Activated T-helper 1 cell treated with anti-CD3 and anti-CD28 coated beads, Interleukin-12 subunit alpha, Interleukin-12 subunit beta, Interleukin-2, Interleukin-4 antibody, amounts not matched to agents 30 ng/mL and 10 ng/mL and 1 ng/mL, durations not matched to agents 14 hours and 24 hours and 36 hours (primary cell): ENCODE measurements at places on chromosomes 16 and 17.

DNA sequence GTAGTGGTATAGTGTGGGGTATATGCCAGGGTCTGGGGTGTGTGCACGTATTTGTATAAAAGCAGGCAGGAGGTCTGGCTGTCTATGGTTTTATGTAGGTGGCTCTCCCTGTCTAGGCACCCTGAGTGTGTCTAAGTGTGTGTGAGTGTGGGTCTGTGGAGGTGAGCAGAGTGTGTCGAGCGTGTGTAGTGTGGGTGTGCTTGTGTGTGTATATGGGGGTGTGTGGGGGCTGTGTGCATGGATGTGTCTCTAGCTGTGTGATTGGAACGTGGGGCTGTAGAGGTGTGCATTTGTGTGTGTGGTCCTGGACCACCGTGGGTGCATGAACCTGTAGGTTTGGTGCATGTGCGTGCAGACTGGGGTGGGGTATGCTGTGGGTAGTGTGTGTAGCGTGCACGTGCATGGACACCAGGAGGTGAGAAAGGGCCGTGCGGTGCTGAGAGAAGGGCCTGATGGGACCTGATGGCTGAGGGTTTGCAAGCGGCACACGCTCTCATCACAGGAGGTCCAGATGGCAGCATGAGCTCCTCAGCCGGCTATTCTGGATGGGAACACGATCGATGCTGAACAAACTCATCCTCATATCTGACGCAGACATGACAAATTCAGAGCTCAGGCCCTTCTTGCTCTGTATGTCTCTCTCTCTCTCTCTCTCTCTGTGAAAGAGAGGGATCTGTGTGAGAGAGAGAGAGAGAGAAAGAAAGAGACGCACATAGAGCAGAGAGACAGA is 27.7 kb downstream of the SPACA3 start:
- no peaks in the 10 kb centered on the region for H3K4me1 ChIP-seq
- no peak overlapping the region for H3K27ac ChIP-seq
- no peak for DNase-seq

- peak; percentile 67 for DNase-seq
- no peak overlapping the region for H3K27ac ChIP-seq
- H3K4me3 ChIP-seq: no peak overlapping the region
Measured at GRCh38 chr16:2500918-2501750, 12.6 kb upstream of the ATP6V0C start.

- DNase-seq: no peak
- no peaks in the 10 kb centered on the region for H3K36me3 ChIP-seq
- H3K4me1 ChIP-seq: peaks cover 6% of the 10 kb centered on the region
- H3K27me3 ChIP-seq: no peaks in the 10 kb centered on the region
- no peak overlapping the region for H3K27ac ChIP-seq
- peak overlapping the region; percentile 85 for H3K4me3 ChIP-seq
Measured at GRCh38 chr16:635573-636205, 416 bp downstream of the METTL26 start.

DNA sequence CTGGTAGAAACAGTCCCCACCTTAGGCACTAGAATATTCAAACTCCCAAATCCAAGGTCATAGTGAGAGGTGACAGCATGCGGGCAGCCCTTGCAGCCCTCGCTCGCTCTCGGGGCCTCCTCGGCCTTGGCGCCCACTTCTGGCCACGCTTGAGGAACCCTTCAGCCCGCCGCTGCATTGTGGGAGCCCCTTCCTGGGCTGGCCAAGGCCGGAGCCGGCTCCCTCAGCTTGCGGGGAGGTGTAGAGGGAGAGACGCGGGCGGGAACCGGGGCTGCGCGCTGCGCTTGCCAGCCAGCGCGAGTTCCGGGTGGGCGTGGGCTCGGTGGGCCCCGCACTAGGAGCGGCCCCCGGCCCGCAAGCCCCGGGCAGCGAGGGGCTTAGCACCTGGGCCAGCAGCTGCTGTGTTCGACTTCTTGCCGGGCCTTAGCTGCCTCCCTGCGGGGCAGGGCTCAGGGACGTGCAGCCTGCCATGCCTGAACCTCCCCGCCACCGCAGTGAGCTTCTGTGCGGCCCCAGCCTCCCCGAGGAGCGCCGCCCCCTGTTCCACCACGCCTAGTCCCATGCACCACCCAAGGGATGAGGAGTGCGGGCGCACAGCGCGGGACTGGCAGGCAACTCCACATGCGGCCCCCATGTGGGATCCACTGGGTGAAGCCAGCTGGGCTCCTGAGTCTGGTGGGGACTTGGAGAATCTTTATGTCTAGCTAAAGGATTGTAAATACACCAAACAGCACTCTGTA is 45.0 kb downstream of the KPNA2 start:
- DNase-seq: no peak
- H3K36me3 ChIP-seq: peaks cover 3% of the 10 kb centered on the region
- peaks cover 8% of the 10 kb centered on the region for H3K27me3 ChIP-seq
- peaks cover 11% of the 10 kb centered on the region for H3K4me1 ChIP-seq
- H3K27ac ChIP-seq: no peak overlapping the region
- H3K4me3 ChIP-seq: no peak overlapping the region

DNA sequence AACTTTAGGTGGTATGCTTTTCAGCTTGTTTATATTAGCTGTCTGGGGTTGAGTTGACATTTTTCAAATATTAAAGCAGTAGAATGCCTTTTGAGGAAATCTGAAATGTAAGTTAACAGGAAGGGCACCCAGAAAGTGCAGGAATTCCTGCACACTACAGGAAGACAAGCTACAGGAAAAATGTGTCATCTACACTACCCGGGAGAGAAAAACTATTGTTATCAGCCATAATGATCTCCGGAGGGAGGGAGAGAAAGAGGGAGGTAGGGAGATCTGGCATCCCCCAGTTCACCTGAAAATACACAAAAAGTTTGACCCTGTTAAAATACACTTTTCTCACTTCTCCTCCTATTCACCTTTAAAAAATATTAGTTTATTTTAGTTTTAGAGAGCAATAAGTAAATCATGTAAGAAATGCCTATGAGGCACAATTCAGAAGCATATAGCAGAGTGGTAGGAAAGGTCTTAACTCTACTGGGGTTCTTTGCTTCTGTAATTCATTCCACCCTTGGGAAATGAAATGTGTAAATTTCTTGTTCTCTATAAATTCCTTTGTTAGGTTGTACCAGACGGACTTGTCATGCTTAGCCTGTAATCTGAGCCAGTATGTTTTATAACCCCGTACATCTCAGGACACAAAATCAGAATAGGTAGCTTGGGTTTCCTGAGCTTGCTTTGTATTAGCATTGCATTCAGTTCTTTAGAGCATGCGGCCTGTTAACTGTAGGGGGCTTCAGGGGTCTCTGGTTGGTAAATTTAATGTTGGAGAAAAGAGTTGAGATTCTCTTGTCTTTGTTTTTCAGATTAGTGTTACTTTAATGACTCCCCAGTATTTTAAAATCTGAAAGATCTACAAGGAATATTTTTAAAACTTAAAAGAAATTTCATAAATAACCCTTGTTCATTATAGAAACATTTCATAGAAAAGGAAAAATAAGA is 3.3 kb downstream of the MAP2K6 start:
- H3K27ac ChIP-seq: no peak overlapping the region
- no peaks in the 10 kb centered on the region for H3K27me3 ChIP-seq
- no peaks in the 10 kb centered on the region for H3K36me3 ChIP-seq

DNA sequence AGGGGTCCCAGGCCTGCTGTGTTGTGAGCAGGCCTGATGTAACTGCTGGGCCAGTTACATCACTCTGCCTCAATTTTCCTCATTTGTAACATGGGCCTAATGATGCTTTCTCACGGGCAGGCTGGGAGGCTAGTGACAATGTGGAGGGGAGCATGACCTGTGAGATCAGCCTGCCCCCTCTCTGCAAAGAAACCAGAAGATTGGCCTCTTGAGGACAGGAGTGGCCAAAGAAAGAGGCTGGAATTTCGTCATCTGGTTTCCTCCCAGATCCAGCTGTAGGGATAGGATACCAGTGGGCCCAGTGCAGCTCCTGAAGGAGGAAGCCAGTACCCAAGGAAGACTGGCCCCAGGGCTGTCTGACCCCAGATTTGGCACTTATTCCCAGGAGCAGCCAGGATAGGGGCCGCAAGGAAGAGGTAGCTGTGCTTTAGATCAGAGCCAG is 615 bp upstream of the SREBF1 start:
- H3K4me3 ChIP-seq: peak overlapping the region; percentile 93
- no peak for DNase-seq
- peaks cover 23% of the 10 kb centered on the region for H3K36me3 ChIP-seq
- peak overlapping the region; percentile 93 for H3K27ac ChIP-seq
- H3K4me1 ChIP-seq: peaks cover 67% of the 10 kb centered on the region

- H3K36me3 ChIP-seq: peaks cover 19% of the 10 kb centered on the region
- no peak overlapping the region for H3K4me3 ChIP-seq
- peaks cover 51% of the 10 kb centered on the region for H3K4me1 ChIP-seq
- H3K27ac ChIP-seq: peak overlapping the region; percentile 56
- no peaks in the 10 kb centered on the region for H3K27me3 ChIP-seq
Measured at GRCh38 chr16:67241008-67241900, 6.0 kb downstream of the FHOD1 start.

DNA sequence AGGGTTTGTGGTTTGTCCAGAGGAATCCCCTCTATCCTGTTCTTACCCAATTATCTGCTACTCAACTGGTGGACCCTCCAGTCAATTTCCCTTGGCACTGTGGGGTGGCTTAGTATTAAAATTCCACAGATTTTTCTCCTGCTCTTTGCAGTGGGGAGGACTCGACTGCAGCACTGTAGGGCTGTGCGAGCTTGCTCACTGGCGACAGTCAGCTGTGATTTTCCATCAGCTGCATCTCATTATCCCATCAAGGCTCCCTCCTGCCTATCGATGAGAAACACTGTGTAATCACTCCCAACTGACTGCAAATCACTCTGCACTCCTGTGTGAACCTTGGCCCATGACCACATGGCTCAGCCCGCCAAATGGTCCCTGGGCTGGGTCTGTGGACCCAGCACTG is 90.5 kb upstream of the MAF start:
- no peak overlapping the region for H3K4me3 ChIP-seq
- H3K27me3 ChIP-seq: peaks cover 10% of the 10 kb centered on the region
- no peak for DNase-seq
- H3K36me3 ChIP-seq: no peaks in the 10 kb centered on the region
